ENCODE measurements at places on chromosomes 6 and 20.

GRCh38 chr6:168883410-168884049 is 370.1 kb downstream of the THBS2 start:
- no peak for DNase-seq

- no peak for DNase-seq
These were observed 87.8 kb upstream of the ARMC2 start for GRCh38 chr6:108760126-108761050.

DNA sequence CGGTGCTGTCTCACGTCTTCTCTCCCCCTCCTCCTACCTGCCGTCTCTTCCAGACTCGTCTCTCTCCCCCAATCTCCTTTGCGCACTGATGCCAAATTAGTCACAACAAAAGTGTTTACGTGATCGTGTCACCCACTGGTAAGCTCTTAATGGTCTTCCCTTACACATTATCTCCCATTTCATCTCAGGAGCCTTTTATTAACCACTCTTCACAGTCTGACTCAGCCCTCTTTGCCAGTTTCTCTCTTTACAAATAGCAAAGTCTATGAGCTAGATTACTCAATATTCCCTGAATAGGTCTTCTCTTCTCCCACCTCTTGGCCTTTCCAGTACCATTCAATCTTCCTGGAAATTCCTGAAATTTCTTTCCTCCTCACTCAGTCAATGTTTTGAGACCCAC is 247.0 kb downstream of the ESR1 start:
- no peak for DNase-seq

GRCh38 chr6:16576451-16577368 is 184.6 kb downstream of the ATXN1 start:
- DNase-seq = no peak

DNA sequence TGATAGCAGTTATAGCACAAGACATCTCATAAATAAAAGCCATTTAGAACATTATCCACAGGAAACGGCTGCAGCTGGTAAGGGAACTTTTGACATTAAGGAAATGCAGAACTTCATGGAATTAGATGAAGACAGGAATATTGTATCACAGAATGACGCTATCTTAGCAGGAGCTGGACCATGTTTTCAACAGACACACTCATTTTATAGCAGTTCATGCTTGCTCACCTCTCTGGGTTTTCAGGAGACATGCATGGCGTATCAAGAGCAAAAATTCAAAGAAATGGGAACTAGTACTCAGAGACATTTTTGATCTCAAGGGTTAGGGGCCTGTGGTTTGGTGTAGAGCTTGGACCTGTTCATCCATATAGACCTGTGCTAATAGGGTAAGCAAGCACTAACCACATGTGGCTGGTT is 125.0 kb downstream of the FYN start:
- no peak for DNase-seq

GRCh38 chr20:32387252-32387651 is 29.1 kb downstream of the ASXL1 start:
- no peak for DNase-seq

DNA sequence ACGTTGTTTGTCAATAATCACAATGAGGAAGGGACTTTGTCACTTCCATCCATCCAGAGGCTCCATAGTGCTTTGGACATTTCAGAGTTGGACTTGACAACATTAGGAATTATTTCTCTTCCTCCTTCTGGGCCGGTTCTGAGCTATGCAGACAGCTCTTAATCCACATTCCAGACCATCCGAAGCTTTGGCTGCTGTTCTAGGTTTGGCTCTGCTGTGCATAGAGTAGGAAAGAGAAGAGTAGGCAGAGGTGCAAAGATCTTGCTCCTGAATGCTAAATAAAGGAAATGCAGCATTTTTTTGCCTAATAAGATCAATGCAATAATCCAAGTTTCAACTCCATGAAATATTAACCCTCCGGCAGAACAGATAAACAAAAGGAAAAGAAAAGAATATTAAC is 251.8 kb upstream of the PRND start:
- no peak for DNase-seq

DNA sequence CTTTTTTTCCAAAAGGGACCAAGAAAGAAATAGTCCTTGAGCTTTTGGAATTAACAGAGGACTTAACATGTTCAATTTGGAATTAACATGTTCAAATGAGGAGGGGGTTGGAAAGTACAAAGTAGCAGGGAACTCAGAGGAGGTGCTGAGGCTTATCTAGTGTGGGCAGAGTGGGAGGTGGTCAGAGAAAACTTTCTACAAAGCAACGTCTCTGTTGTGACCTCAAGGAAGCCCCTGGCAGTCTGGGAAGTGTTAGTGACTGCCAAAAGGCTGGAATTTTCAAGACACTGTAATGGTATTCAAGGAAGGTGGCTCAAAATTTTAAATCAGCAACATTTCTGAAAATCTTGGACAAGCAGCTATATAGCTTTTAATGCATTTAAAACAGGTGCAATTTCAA is 7.3 kb downstream of the ECI2 start:
- DNase-seq = no peak

DNA sequence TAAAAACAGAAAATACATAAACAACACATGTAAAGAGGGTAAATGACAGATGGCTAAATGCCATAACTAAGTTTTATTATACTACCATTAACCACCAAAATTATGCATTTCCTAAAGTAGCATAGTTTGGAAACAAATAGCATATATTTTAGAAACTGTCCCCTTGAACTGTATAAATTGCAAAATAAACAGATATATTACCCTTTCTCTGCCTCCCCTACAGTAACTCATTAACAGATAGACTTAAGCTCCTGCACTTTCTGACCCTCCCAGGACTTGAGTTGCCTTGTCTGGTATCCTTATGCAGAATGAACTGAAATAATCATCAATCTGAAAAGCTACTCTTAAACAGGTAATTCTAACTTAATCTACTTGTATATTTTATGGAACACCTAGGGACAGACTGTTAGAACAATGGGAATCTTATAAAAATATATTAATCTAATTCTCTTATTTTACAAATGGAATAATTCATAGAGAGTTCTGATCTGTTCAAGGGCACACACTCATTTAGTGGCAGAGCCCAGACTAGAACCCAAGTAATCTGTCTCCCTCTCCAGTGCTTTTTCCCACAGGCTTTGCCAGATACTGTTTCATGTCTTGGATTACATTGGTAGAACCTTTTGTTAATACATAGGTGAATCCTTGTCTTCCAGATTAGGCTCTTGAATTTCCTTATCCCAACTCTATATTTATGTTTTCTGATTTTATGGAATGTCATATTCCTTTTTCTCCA is 50.6 kb upstream of the LOC128125822 start:
- DNase-seq = no peak

GRCh38 chr20:54079652-54080051 is 9.3 kb upstream of the BCAS1 start:
- DNase-seq = no peak

- no peak for DNase-seq
These were observed 446.0 kb downstream of the HACE1 start for GRCh38 chr6:104413767-104414166.

DNA sequence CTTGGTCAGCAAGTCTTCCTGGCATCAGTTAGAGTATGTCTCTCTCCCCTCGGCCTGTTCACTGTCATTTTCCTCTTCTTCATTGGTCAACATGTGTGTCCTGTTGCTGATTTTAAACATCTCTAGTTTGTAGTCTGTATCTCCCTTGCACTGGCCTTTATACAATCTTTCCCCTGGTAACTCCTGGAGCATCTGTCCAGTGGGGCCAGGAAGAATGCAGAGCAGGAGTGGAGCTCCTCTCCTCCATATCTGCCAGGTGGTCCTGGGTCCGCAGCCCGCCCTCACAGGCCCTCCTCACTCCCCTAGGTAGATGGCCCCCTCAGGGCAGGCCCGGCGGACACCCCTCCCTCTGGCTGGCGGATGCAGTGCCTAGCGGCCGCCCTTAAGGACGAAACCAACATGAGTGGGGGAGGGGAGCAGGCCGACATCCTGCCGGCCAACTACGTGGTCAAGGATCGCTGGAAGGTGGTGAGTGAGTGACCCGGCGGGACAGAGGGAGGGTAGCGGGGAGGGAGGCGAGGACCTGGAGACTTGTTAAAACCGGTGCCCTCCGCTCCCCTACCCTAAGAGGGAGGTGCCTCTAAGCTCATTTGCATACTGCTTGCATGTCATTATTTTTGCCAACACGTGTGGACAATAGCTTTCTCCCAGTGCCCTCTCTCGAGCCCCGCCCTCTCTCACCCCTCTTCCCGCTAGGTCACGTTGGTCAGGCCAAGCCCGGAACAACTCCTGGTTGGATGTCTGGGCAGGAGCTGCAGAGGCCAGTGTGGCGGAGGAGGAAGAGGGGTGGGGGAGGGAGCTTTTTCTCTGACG is 3.2 kb downstream of the TTBK1 start:
- DNase-seq = peak; percentile 93

- no peak for DNase-seq
These were observed 44.9 kb downstream of the TPD52L1 start for GRCh38 chr6:125198398-125198937.

- DNase-seq = no peak
These were observed 373.4 kb upstream of the SYNCRIP start for GRCh38 chr6:86016077-86016476.

GRCh38 chr20:38212806-38213606 is 47.5 kb downstream of the KIAA1755 start:
- DNase-seq = no peak

DNA sequence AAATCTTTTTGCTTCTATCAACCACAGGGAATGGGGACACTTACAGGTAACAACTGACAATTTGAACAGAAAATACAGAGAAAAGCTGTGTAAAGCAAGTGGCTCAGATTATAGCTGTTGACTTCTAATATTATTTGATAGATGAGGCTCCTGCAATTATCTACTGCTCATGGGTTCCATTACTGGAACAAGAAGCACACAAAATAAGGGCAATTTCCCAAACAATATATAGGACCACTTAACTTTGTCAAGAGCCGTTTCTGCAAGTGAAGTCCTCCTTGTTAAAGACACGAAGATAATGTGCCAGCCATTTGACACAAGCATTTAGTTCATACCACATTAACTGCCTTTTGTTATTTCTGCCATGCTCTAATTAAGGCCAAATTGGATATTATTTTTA is 315.5 kb upstream of the ARID1B start:
- no peak for DNase-seq

DNA sequence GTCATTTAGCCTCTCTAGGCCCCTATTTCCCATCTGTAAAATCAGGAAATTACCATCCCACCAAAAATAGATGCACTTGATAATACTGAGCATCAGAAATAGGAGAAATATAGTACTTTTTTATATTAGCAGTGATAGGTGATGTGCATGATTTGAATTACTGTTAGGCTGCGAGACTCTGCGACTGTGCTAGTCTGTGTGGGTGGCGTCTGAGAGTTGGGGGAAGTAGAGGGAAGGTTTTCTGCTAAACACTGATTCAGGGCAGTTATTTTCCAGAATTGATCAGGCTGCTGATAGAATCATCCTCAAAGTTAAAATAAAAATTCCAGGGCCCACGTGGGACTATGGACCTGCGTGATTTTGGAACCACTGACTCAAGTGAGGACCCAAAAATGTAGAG is 60.4 kb upstream of the ARMH2 start:
- no peak for DNase-seq

DNA sequence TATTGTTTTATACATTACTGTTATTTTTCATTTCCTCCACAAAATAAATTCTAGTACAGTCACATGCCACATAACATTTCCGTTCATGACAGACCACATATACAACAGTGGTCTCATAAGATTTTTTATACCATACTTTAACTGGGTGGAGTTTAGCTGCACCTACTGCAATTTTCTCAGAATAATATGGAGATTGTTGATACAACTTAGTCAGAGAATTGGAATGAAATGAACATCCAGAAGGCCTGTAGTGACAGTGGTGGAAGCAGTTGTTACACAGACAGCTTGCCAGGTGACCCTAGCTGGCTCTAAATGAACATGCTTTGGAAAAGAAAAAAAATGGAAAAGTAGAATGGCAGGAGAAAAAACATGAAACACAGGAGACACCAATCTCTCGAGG is 183.2 kb upstream of the TCF21 start:
- DNase-seq = no peak

GRCh38 chr20:5448449-5449118 is 131.8 kb upstream of the PROKR2 start:
- DNase-seq = peak; percentile 62

- DNase-seq = no peak
These were observed 2.2 kb upstream of the PARD6B start for GRCh38 chr20:50728981-50729874.

DNA sequence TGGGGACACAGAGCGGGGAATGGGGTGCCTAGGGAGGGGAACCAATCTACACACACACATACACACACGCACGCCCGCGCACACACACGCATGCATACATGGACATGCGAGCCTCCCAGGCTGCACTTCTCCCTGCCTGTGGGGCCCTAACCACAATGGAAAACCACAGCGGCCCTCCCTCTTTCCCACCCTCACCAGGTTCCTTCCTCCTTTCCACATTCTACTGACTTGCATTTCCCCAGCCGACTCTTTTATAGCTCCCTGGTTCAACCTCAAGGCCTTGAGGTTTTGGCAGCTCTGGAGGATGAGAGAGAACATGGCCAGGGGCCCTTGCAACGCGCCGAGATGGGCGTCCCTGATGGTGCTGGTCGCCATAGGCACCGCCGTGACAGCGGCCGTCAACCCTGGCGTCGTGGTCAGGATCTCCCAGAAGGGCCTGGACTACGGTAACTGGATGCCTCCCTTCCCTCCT is at the start of gene BPI:
BPI (plus strand) TSS at position 249 of the 472 bp plus-strand sequence; CDS start at position 317, 68 bp downstream.
- DNase-seq = no peak

GRCh38 chr6:40923326-40923725 is 115.7 kb downstream of the UNC5CL start:
- DNase-seq = no peak

- no peak for DNase-seq
These were observed 10.3 kb upstream of the SNHG17 start for GRCh38 chr20:38445381-38445796.

DNA sequence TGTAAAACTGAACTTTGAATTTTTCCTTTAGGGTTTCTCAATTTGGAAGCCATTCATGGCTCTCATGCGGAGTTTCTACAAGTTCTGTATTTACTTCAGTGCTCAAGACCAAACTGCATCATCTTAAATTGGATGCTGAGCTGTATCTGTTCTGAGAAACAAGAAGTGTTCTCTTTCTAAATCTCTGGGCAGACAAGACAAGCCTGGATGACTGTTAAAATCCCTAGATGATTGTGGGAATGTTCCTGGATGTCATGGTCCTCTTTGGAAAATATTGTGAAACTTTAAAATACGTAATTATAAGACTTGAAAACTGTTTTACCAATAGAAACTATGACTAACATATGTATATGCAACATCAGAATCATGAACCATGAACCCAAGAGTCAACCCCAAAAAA is 6.2 kb upstream of the GCM1 start:
- DNase-seq = no peak

- DNase-seq = no peak
These were observed 66.6 kb downstream of the ECT2L start for GRCh38 chr6:138862456-138862855.

DNA sequence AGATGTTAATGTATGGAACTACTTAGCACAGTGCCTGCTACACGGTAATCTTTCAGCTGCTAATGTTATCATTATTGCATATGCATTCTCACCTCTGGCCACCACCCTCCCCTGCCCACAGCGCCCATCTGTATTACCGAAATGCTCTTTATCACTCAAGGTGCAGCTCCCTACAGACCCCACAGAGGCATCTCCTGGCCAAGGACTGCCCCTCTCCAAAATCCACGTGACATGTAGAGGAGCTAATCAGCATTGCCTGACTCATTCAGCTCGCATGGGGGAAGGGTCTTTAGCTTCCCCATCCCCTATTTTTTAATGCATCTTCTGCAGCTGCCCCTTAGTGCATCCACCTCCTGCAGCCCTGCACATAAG is 41.8 kb downstream of the SLC22A23 start:
- DNase-seq = no peak

- no peak for DNase-seq
These were observed 262.0 kb downstream of the CD83 start for GRCh38 chr6:14379568-14379967.

Measured in T47D (cell line).